ENCODE measurements at places on chromosomes 3 and 15.

DNA sequence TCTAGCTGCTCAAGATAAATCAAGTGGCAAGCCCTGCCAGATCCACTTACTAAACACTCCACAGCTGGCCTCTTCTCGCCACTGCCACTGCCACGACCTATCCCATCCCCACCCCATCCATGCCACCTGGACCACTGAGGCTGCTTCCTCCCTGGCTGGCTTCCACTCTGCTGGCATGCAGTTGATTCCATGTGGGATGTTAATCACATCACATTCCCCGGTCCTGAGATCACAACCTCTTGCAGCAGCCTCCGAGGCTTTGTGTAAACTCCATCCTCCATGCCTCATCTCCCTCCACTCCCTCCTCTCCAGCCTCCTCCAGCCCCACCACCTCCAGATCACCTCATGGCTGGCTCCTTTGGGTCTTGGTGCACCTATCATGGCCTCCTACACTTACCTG is 7.7 kb downstream of the NCKIPSD start:
- no peak for DNase-seq

GRCh38 chr3:53238051-53238850 is 17.6 kb downstream of the TKT start:
- no peak for DNase-seq

DNA sequence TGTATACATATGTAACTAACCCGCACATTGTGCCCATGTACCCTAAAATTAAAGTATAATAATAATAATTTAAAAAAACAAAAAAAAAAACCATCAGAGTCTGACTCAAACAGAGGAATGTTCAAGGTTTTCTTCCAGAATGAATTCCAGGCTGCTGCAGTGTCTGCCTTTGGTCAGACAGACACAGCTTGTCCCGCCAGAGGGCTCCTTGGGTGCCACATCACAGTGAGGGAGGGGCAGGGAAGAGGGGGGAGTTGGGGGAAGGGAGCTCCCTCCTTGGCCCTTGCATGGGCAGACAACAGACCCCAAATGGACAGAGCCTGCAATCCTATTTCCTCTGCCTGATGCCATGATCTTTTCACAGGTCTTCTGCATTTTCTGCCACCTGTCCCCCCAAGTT is 36.5 kb downstream of the ITGB5 start:
- no peak for DNase-seq

DNA sequence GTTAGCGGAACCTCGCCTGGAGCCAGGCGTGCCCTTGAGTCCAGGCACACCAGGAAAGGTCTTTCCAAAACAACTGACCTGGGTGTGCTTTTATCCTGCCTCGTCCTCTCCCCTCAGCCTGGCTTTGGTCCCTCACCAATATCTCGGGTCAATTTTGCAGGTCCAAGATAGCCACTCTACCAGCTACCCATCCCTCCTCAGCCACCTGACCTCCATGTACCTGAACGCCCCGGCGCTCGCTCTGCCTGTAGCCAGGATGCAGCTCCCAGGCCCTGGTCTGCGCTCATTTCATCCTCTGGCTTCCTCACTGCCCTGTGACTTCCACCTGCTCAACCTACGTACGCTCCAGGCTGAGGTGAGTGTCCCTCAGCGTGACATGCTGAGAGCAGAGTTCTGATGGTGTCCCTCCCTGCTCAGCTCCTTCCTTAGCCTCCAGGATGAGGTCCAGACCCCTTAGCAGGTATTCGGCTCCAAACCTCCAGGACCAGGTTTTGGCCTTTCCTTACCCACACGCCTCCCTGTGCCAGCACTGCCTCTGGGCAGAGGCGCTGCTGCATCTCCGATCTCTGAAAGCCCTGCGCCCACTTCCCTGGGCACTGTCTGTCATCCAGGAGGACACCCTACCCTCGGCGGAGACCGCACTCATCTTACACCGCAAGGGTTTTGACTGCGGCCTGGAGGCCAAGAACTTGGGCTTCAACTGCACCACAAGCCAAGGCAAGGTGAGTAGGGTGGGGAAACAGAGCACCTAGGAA is 14.1 kb downstream of the HDDC3 start:
- no peak for DNase-seq

DNA sequence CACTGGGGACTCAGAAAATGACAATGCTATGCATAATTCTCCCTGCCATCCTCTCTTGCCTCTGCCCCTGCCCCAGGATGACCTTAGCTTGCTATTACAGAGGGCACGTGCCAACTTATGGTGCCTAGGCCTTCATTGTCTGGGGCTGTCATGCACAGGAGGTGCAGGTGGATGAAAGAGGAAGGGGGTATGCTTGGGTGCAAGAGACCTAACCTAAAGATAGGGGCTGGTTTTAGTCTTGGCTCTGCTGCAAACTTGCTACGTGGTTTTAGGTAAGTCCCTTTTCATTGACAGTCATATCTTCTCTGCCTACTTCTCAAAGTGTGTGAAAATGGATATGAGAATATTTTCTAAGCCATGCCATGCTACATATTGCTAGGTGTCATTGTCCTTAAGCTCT is 161.3 kb downstream of the EPHB1 start:
- DNase-seq = no peak

DNA sequence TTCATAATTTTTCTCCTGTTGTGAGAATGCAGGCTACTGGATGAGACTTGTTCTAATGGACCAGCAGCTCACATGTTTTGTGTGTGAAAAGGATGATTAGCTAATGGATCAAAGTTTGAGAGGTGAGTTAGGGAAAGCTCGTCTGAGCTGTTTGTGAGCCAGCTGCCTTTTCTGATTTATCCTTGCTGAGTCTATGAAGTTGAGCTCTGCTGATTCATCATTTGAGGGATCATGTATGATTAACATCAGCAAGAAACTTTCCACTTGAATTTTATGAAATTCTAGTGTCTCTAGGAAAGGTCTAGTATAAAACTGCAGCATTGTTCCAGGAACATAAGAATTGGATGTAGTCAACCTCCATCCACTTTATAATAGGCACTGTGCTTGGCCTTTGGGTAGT is 698.7 kb downstream of the NTRK3 start:
- DNase-seq = no peak

DNA sequence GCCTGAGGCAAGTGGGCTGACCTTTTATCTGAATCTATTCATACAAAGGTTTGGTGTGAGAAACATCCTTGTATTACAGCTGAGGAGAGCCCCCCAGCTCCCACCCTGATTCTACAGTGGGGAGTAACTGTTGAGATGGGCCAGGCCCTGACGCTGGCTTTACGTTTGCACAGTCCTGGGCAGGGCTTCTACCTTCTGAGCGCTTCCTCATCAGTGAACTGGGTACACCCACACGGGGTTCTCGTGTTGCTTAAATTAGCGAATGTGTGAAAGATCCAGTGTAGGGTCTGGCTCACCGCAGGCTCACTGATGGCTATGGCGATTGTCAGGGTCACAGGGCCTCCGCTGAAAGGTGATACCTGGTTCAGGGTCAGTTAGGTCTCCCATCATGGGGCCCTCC is 7.3 kb upstream of the GHRL start:
- DNase-seq = no peak

DNA sequence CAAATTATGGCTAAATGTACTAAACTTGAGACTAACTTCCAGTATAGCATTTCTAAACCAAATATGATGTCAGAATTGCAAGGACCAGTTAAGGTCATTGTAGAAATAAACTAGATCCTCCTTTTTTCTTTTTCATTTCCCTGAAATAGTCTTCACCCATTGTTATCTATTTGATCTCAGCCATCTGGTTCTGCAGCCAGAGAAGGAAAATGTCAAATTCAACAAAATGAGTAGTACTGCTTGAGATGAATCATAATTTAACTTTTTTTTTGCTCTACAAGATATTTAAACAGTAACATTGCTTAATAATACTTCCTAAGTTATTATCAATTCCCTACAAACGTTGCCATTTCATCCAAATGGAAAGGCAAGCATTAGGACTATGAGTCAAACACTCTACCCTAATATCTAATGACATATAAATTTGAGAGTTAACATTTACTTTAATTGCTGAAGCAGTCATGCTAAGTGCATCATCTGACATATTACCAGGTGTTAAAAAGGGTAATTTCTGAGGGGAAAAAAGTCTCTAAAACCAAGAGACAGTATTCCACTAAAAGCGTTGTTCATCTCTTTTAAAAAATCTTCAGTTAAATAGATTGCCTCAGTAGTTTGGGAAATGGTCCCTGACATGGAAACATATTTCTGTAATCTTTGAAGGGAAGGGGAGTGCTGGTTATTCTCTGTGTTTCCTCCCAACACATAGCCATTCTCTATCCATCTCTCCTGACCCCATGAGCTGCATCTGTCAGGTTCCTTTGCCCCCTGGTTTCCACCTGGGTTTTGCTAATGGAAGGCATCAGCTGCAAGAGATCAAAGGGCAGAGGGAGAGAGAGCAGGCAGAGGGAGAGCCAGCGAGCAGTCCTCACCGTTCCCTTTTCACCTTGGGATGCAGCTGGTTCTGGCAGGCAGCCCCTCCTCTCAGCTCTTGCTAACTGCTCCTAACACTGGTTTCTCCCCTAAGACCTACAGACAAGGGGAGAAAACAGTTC is 138.5 kb downstream of the ARPP21 start:
- DNase-seq = no peak

DNA sequence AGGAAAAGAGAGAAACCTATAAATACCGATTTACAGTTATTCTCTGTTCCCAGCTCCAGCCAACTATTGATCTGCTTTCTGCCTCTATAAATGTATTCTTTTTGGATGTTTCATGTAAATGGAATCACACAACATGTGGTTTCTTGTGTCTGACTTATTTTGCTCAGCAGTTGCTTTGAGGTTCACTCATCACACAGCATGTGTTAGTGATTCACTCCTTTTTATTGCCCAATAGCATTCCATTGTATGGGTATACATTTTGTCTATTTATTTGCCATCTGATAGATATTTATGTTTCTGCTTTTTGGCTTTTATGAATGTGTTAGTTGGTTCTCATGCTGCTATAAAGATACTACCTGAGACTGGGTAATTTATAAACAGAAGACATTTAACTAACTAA is 23.6 kb downstream of the CCR1 start:
- DNase-seq = no peak

DNA sequence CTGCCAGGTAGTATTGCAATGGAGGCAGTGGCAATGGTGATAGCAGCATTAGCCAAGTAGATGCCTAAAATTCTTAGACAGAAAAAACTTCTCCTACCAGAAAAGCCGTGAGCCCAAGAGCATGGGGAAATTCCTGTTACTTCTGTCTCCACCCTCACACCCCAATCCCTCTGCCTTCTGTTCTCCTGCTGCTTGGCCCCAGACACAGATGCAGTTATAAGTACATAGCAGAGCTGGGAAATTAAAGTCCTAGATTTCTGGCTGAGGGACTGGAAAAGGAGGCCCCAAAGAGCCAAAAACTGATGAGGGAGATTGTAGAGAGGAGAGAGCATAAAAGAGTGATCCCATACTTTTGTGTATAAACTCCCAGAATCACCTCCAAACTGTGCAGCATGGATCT is 166.9 kb downstream of the SMAD6 start:
- DNase-seq = no peak

DNA sequence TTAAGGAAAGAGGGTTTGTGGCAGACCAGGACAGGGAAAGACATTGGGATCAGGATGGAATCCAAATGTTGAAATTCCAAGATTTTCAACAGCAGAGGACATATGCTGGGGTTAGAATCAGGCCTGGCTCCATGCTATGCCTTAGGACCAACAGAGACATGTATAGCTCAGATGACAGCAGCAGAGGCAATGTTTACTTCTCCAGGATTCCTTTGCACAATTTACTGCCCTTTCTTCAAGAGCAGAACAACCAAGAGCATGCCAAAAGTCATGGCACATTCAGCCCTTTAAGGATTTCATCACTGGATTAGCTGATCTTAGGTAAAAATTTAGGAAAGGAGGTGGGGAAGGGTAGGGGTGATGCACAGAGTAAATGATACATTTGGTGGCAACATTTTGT is 69.6 kb upstream of the GSK3B start:
- DNase-seq = no peak

GRCh38 chr3:30502051-30502741 is 104.2 kb upstream of the TGFBR2 start:
- no peak for DNase-seq

DNA sequence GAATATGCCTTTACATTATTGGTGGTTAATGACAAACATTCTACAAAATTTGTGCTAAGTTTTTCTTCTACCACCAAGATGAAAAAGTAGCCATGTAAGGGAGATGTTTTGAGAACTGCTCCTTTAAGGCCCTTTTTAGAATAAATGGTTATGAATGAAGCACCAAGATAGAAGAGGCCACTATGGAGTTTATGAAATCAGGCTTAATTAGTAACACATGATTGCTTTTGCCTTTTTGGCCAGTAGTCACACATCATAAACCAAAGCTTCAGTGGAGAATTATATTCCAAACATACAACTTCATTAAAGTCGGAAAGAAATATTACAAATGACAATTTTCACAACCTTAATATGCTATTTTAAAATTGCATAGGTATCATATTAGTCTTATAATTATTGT is 331.7 kb downstream of the RBMS3 start:
- DNase-seq = no peak

GRCh38 chr3:126266291-126266840 is 86.0 kb upstream of the ALDH1L1 start:
- no peak for DNase-seq

DNA sequence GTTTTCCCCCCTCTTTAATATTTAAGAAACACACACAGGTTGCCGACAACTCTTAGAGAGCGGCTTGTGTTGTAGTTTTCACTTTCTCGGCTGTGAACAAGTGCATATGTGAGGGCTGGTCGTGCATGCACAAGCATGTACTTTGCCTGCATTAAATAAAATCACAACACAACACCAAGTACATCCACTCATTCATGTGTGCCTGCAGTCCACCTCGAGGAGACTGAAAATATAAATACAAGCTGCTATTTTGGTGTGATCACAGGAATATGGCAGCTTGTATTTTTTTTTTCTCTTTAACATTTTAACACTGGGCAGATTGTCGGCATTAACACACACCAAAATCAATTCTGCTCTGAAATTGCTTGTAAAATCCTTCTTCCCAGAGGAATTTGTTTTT is 346.4 kb downstream of the TBC1D5 start:
- no peak for DNase-seq

- DNase-seq = no peak
Observed at GRCh38 chr3:142794508-142794907, 70.7 kb downstream of the TRPC1 start.

DNA sequence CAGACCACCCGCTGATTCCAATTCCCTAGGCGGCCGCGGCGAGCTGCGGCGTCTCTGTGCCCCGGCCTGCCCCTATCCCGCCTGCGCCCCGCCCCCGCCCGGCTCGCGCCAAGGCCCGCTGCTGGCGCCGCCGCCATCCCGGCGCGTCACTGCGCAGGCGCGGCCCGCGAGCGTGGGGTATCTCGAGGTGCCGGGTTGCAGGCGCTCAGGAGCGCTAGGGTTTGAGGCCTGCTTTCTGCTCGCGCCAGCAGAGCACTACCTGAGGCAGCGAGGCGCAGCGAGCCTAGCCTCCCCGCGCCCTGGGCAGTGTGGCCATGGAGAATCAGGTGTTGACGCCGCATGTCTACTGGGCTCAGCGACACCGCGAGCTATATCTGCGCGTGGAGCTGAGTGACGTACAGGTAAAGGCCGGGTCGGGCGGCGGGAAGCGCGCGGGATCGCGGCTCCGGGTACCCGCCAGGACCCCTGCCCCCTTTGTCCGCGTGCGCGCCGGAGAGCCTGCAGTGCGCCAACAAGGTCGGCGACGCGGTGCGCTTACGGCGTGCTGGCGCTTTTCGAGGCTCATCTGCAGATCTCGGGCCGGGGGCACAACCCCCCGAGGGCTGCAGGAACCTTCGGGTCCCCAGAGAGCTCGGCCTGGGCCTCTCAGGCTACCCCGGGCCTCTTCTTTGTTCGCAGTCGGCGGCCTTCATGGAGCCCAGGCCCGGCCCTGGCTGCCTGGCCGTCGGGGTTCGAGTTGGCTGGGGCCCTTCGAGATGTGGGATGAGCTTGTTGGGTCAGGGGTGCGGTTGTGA is at the start of gene HACD3:
Gene HACD3, plus strand, starts transcription at position 146 of the 794 bp plus-strand sequence. Its CDS starts 169 bp downstream, at position 315.
- DNase-seq = peak; percentile 78
